ENCODE measurements at places on chromosomes 5 and 9.

DNA sequence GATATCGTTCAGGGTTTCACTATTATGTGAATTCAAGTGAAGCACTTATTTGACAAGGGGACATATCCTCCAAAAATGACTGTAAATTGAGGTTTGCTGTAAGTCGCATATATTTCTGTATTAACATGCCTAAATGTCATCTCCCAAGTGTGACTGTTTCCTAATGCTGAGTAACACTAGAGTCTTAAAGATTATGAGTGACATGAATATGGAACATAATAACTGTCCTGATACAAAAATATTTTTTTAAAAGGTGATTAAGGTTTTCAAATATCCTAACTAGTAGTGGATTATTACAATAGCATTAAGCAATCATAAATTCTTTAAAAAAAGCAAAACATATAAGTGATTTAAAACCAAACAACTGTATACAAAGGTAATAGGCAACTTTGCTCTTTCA, 3.6 kb downstream of the NFIB start:
- DNase-seq = no peak

- no peak for DNase-seq
These were observed 89.2 kb upstream of the ERBIN start for GRCh38 chr5:65837139-65837538.

DNA sequence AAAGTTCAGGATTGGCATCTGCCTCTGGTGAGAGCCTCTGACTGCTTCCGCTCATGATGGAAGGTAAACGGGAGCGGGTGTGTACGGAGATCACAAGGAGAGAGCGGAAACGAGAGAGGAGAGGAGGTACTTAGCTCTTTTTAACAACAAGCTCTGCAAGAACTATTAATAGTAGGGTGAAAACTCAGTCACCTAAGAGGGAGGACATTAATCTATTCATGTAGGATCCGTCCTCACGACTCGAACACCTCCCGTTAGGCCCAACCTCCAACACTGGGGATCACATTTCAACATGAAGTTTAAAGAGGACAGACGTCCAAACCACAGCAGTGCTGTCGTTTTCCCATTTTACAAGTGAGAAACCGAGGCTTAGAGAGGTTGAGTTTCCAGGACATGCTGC, 173.7 kb downstream of the SLC28A3 start:
- DNase-seq = no peak

DNA sequence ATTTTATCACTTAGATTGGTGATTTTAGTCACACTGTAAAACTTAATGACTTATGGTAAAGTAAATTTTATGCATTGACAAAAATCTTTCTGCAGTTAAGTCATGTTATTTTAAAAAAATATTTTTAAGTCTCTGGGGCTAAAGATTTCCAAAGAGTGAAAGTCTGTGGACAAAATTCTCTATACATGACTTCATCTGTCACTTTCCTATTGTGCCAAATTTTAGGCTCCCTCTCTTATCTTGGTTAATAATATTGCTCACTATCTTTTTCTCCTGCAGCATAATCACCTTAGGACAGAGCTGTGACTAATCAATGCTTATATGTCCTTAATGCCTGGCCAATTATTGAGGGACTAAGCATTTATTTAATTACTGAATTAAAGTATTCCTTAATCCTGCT, 15.2 kb downstream of the LURAP1L start:
- DNase-seq = no peak

- no peak for DNase-seq
These were observed 115.8 kb downstream of the DAB2IP start for GRCh38 chr9:121767171-121767769.

DNA sequence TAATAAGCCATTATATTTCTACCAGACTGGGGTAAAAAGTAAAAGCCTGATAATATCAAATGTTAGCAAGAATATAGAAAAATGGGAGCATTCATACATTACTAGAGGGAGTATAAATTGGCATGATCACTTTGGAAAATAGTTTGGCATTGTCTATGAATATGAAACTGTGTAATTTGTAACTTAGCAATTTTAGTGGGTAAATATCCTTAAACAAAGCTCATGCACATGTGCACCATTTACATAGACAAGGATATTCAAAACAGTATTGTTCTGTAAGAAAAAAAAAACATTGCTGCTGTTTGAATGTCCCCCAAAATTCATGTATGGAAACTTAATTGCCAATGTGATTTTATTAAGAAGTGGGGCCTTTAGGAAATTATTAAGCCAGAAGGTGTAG, 166.4 kb upstream of the SLC27A6 start:
- no peak for DNase-seq

- DNase-seq = no peak
These were observed 119.8 kb downstream of the SSBP2 start for GRCh38 chr5:81631124-81631523.

DNA sequence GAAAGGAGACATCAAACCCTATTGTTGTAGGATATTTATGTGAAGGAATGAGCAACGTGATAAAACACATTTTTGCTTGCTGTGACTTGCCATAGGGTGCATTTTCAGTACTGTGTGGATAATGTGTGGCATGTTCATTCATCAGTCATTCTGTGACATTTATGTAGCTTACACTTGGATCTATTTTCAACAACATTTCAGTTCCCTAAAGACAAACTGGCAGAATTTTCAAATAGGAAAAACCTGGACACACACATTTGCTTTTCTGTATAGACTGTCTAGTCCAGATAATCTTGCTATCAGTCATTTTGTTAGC, 127.7 kb downstream of the TMC1 start:
- no peak for DNase-seq

DNA sequence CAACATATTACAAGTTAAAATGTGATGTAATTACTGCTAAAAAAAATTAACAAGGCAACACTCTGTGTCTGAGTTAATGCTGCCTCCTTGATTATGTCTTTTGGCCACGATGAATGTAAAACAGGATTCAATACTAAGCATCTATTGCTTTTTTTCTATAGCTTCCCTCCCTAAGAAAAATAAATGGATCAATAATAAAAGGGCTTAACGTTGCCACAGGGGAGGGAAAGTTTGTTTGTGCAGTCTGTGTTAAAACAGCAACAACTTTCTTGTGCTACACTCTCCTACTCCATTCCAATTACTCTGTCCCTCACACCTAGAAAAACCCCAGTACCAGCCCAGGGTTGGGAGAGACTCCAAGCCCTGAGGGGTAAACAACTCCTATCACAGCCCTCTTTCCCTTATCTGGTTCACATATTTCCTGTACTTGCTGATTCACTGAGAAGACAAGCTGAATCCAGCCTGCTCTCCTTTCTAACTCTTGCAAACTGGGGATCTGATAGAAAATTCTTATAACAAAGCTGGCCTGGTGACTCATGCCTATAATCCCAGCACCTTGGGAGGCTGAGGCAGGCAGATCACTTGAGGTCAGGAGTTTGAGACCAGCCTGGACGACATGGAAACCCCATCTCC, 44.8 kb downstream of the PTPN3 start:
- no peak for DNase-seq

DNA sequence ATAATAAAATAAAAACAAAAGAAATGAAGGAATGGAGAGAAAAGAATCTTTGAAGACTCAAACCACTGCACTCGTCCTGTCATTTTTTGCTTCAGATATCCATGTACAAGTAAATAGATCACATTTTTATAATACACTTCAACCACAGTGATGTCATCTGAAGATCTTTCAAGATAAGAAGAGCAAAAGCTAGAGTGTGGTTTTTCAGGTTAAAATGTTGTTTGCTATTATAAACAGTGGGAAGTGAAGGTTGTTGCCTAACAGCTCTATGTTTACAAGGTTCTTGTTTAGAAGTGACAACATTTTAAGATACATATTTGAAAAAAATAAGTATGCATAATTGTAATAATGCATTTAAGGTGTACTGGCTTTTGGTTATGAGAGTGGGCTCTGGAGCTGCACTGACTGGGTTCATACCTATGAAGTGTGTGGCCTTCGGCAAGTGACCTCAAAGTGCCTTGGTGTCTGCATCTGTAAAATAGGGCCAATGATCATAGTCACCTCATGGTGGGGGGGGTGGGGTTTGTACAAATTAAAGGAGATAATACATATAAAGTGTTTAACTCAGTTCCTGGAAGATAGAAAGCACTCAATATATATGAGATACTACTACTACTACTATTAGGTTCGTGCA, 45.5 kb upstream of the IL7R start:
- no peak for DNase-seq

All from caudate nucleus (tissue), 63 donors.